Stimulated activated CD8-positive, alpha-beta memory T cell treated with anti-CD3 and anti-CD28 coated beads, Interleukin-4, amount 100 ng/mL, for 1 hour (primary cell): ENCODE measurements at places on chromosomes 1 and 21.

- DNase-seq = no peak
Observed at GRCh38 chr1:212950243-212951125, at the start of gene VASH2. TSS of gene VASH2 (plus strand) at chr1:212950541. CDS start at chr1:212951543, 1,002 bp downstream.

DNA sequence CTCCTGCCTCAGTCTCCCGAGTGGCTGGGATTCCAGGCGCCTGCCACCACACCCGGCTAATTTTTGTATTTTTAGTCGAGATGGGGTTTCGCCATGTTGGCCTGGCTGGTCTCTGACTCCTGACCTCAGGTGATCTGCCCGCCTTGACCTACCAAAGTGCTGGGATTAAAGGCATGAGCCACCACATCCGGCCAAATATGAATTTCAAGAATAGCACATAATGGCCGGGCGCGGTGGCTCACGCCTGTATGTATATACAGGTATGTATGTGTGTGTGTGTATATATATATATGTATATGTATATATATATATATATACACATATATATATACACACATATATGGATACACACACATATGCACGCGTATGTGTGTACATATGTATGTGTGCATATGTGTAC, 95.2 kb downstream of the ZP4 start:
- DNase-seq = no peak

DNA sequence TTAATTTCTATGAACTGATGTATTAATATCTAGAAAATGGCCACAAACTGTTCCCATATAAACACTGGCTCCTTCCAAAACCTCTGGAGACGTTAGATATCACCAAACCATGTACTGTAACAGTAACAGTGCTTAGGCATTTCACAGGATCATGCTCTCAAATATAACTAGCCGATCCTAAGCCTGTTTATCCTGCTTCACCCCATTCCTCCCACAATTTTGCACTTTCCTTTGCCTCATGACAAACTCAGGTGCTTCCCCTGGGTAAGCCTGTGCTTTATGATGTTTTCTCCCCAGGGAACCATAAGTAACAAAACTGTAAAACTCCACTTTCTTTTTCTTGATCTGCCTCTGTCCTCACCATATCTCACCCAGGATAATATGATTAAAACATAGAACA, 452.3 kb downstream of the PLA2G4A start:
- no peak for DNase-seq

DNA sequence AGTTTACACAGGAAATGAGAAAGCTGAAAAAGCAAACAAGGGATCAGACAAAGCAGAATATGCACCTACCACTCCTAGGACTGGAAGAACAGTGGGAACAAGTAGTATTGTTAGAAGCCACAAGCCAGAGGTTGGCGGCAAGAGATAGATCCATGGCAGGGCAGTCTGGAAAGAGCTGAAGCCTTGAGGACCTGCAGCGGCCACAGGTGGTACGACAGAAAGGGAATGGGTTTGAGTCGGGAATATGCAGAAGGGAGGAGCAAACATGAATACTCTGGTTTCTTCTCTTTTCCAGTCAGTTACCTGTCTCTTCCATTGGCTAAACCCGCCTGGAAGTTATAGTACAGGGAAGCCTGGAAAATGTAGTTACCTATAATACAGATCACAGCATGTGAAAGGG, 3.9 kb upstream of the PCNX2 start:
- no peak for DNase-seq

DNA sequence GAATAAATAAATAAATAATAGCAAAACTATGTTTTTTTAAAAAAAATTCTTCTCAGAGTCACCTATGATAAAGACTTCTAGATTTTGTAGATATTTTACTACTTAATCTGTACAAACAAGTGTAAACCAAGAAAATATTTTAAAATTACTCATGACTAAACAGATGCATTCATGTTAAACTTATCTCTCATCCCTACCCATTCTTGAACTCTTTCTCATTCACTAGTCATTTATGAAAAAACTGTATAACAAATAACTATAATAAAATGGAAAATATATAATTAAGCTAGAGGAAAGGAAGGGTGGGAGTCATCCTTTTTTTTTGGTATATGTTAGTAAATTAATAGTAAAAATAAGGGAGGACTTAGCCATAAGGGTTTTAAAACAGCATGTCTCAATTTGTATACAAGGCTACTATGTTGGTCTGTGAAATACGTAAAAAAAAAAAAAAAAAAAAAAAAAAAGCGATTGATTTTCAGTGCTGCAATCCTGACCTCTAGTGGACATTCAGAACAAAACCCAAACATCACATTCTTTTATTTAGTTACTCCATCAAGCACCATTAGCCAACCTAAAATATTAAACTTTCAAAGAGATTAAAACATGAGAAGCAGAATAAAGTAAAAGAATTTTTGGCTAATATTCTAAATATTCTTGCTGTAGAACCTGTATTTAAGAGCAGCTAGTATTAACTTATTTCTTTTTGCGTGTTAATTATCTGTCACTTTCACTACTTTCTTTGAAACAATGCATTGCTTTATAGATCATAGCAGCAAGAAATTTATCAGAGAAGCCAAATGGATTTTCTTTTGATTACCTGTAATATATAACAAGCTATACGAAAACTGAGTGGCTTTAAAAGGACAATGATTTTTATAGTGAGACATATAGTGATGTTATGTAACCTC, 255.8 kb upstream of the CACYBP start:
- no peak for DNase-seq

- DNase-seq = no peak
Observed at GRCh38 chr1:230359992-230360668, 66.0 kb downstream of the PGBD5 start.

GRCh38 chr21:29664615-29665014, 275.2 kb downstream of the GRIK1 start:
- no peak for DNase-seq

DNA sequence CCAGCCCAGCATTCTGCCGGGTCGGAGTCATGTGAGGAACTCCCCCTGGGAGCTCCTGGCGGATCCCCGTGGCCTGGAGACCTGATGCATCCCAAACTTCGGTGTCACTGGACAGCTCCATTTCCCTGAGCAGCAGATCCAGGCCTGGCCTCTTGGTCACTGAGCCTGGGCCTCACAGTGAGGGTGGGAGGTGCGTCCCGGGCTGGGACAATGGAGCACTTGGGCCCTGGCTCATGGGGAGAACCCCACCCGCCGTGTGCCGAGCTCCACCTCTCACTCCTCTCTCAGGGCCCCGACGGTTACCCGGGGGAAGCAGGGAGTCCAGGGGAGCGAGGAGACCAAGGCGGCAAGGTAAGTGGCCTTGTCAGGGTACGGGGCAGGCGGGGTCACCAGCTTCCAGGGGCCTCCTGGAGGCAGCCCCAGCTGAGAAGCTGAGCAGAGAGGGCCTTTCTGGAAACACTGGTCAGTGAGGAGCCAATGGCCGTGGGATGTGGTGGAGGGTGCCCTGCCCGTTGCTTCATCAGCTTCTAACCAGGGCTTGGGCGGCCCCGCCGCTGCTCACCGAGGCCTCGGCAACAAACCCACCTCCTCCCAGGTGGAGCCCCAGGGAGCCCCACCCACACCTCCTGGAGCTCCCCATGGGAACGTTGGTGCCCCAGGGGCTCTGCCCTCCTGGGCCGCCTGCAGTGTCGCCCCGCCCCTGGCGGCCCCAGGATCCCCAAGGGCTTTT, 19.8 kb downstream of the COL6A2 start:
- no peak for DNase-seq

DNA sequence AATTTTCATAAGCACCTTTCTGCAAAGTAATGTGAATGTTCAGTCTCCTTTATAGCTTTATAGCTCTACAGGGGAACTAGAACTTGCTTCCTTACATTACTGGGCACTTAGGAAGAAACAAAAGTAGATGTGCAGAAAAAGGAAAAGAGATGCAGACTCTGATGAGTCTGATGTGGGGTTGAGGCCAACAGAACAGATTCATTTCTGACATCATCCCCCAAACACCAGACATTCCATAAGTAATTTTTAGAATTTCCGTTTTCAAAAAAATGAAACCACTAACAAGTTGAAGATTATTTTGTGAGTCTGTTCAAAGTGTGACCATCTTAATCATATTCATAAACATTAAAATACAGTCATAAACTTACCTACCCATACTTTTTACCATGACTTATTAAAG, 96.0 kb downstream of the NRIP1 start:
- no peak for DNase-seq

GRCh38 chr1:91098299-91098906, 76.6 kb upstream of the ZNF644 start:
- DNase-seq = no peak

GRCh38 chr1:25522031-25522655, 21.3 kb upstream of the LDLRAP1 start:
- no peak for DNase-seq

GRCh38 chr21:18443701-18444100, 40.1 kb upstream of the TMPRSS15 start:
- no peak for DNase-seq

GRCh38 chr1:39105061-39105840, 79.1 kb downstream of the NDUFS5 start:
- DNase-seq = no peak

GRCh38 chr1:36083635-36084496, at the start of gene TEKT2:
TSS of gene TEKT2 (plus strand) at chr1:36084094. CDS start at chr1:36084922, 828 bp downstream.
- no peak for DNase-seq

GRCh38 chr1:54547601-54548388, at the start of gene ACOT11:
TSS of gene ACOT11 (plus strand) at chr1:54548228. CDS start at chr1:54548310, 82 bp downstream.
- no peak for DNase-seq

- DNase-seq = no peak
Observed at GRCh38 chr1:61692155-61692800, 32.7 kb downstream of the TM2D1 start.

DNA sequence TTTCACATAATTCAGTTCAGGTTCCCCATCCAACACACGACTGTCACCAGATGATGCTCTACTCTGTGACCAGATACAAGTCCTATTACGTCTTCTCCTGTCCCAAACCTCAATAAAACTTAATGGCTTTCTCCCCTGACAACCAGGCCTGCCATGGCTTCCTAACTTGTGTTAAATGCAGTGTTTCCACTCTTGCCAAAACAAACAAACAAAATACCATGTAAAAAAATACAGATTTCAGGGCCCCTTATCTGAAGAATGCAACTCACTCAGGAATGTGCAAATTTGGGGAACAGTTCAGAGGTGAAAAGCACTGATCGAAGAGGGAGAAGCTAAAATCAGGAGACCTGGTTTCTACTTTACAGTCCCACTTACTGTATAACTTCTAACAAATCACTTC, 863 bp upstream of the NUF2 start:
- no peak for DNase-seq

GRCh38 chr1:77504986-77505385, 177.5 kb downstream of the ZZZ3 start:
- no peak for DNase-seq

- DNase-seq = no peak
Observed at GRCh38 chr1:189782295-189782694, 695.4 kb downstream of the BRINP3 start.

GRCh38 chr1:54135436-54136120, 17.2 kb downstream of the CDCP2 start:
- no peak for DNase-seq
